Mucosa of descending colon (tissue), 3 donors: ENCODE measurements at places on chromosomes 16 and 17. TPM values are rescaled to one million over a fixed set of nuclear protein-coding genes. Genes with fewer than 3 reads are reported as not detected.
A peak's percentile ranks its signal among the peaks of the same experiment; 100 is the strongest.

Gene NEK8
- total RNA-seq, result 3.4 TPM

DNA sequence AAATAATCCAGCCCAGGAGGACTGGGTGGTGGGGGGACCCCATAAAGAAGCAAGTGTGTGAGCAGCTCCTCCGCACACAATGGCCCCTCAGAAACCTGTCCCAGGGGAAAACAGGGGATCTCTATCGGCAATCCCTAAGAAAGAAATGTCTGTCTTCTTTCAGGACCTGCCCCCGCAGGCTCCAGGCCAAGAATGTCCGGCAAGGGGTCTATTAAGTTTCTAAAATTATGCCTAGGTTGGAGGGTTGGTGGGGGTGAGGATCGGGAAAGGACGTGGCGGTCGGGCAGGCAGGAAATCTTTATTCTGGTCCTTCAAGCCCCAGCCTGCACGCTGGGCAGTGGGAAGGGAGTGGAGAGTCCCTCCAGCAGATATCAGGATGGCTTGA lies 23.4 kb upstream of the LITAF start:
- peak; percentile 37 for DNase-seq

GRCh38 chr16:56948234-56948633 lies 13.5 kb upstream of the CETP start:
- no peak for DNase-seq

Gene CNTNAP1
- 37.4 TPM for total RNA-seq

GRCh38 chr17:80099291-80100034 lies 1.9 kb upstream of the GAA start:
- no peak for DNase-seq

DNA sequence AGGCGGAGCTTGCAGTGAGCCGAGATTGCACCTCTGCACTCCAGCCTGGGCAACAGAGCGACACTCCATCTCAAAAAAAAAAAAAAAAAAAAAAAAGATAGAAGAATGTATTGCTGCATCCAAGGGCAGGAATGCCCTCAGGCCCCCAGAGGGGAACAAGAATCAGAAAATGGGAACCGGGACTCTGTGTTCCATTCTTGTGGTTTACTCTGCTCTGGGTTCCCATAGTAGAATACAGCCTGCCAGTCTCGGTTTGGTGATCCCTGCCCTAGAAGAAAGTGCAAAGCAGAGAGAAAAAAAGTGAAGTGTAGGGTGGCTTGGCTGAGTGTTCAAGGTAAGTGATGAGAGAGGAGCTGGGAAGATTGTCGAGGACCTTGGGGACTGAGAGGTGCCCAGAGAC lies 27.4 kb upstream of the KDM6B start:
- no peak for DNase-seq

- DNase-seq, result no peak
These were observed 8.7 kb downstream of the GRB2 start for GRCh38 chr17:75396796-75397195.

- DNase-seq, result no peak
These were observed 43.0 kb downstream of the MYO18A start for GRCh38 chr17:29136998-29137730.

Gene MPV17L
- total RNA-seq, result 4.8 TPM

GRCh38 chr17:31560616-31561235 lies 169.3 kb downstream of the RAB11FIP4 start:
- no peak for DNase-seq

Gene CDK3
- total RNA-seq, result 12.5 TPM

- DNase-seq, result no peak
These were observed 1.3 kb upstream of the RDM1 start for GRCh38 chr17:35931794-35932425.

GRCh38 chr16:13633391-13633861 lies 286.5 kb upstream of the ERCC4 start:
- DNase-seq, result no peak

Gene VAT1L
- 8.7 TPM for total RNA-seq

GRCh38 chr16:65123396-65124211 lies 1.7 kb upstream of the CDH11 start:
- DNase-seq, result peak; percentile 49
